ENCODE measurements at places on chromosomes 5 and 9.

- DNase-seq, result peak; percentile 38
Measured at GRCh38 chr5:122908662-122909061, 63.2 kb downstream of the SNX24 start.

GRCh38 chr9:80093695-80094094 lies 521.9 kb downstream of the TLE4 start:
- no peak for DNase-seq

DNA sequence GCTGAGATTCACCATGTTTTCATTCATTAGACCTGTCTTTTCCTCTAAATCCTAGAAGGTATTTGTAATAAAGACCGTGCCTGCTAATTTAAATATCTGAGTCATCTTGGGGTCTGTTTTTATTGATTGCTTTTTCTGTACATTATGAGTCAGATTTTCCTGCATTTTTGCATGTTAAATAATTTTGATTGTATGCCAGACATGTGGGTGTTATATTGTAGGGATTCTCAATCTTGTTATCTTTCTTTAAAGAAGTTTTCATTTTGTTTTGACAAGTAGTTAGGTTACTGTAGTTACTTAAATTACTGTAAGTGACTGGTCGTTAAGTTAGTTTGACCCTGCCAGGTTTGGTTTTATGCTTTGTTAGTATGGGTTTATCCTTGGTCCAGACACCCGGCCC lies 35.1 kb downstream of the EXOSC2 start:
- DNase-seq, result peak; percentile 70

GRCh38 chr9:19768798-19769197 lies 20.0 kb downstream of the SLC24A2 start:
- no peak for DNase-seq

GRCh38 chr9:30575691-30576090 lies 1808.8 kb upstream of the ACO1 start:
- DNase-seq, result no peak

DNA sequence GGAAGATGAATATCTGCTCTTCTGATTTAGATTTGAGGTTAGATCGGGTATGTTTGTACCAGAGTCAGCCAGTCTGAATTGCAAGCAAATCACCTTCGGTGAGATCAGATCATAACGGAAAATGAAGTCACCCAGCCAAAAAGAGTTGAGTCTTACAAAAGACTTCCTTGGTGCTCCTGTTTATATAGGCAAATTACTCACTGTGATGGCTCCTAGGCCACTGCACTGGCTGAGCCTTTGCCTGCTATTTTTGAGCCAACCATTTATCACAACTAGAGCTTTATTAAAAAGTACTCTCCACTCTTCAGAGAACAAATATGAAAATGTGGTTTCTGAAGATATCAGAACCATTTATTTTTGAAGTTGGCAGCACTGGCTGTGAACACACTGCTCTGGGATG lies 277.7 kb upstream of the PCSK5 start:
- DNase-seq, result no peak

- DNase-seq, result no peak
Measured at GRCh38 chr5:9895302-9895645, 265.1 kb upstream of the TAS2R1 start.

- no peak for DNase-seq
Measured at GRCh38 chr9:69299315-69299714, 25.7 kb upstream of the ENTREP1 start.

- DNase-seq, result no peak
Measured at GRCh38 chr5:39668980-39669379, 244.2 kb upstream of the DAB2 start.

DNA sequence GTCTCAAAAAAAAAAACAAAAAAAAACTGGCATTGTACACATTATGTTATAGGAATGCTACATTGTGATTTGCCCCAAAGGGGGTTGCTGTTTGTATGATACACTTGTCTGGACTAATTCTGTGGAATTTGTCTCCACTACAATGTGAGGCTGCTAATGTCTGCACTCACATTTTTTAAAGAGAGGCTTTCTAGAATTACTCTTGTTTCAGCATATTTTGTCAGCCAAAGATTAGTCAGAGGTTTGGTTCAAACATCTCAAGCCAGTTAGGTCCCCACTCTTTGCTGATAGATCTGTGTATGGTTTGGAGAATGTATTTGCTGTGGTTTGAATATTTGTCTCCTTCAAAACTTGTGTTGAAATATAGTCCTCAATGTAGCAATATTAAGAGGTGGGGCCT lies 59.3 kb upstream of the ZNF169 start:
- DNase-seq, result no peak

DNA sequence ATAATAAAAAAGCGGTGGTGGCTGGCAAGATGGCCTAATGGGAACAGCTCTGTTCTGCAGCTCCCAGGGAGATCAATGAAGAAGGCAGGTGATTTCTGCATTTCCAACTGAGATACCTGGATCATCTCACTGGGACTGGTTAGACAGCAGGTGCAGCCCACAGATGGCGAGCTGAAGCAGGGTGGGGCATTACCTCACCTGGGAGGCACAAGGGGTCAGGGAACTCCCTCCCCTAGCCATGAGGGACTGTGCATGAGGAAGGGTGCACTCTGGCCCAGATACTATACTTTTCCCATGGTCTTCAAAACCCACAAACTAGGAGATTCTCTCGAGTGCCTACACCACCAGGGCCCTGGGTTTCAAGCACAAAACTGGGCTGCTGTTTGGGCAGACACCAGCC lies 45.6 kb upstream of the PTGER4 start:
- no peak for DNase-seq

- DNase-seq, result peak; percentile 34
Measured at GRCh38 chr9:76198336-76198735, 195.9 kb downstream of the RFK start.

DNA sequence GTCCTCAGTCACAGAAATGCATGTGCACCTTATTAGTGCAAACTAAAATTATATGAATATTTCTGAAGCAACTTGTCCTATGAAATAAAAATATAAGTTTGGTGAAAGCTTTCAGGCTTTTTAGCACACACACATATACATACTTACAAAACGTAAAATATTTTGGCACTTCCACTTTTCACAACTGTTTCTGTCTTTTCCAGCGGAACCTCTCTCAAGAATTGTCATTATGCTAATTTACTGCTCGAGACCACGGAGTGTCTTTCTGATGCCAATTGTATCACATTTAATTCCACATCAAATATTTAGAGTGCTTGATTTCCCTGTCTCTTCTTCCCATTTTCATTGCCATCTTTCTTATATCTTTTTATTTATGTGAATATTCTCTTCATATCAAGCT lies 100.4 kb downstream of the MEF2C start:
- DNase-seq, result no peak

- DNase-seq, result no peak
Measured at GRCh38 chr5:89946508-89946907, 463.0 kb downstream of the CETN3 start.

DNA sequence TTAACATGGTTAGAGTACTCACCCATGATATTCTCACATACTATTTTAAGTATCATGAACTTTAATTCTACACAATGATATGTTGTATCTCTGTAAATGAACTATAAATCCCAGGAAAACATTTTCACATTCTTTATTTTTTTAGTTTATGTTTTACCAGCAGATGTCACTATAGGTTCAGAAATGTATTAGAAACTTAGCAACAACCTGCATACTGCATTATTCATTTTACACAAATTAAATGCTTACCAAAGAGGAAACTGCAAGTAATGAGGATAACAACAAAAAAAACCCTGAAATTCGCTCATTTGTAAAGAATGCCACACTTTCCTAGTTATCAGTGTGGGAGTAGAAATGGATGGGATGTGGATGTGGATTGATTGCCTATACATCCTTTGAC lies 217.5 kb upstream of the OTULINL start:
- DNase-seq, result no peak

DNA sequence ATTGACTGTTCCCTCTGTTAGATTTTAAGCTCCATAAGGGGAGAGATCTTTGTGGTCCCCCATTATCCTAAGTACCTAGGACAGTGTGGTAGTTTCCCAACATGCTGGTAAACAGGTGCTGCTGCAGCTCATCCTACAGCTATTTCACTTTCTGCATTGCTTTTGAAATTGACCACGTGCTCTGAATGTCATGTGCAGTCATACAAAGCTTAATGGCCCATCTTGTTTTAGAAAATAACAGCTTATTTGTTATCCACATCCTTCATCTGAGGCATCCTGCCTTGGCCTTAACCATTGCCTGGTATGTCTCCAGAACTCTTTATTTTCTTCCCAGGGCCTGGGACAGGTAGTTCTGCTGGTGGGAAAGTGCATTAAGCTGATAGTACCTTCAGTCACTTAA lies 14.7 kb downstream of the PIK3R1 start:
- no peak for DNase-seq

DNA sequence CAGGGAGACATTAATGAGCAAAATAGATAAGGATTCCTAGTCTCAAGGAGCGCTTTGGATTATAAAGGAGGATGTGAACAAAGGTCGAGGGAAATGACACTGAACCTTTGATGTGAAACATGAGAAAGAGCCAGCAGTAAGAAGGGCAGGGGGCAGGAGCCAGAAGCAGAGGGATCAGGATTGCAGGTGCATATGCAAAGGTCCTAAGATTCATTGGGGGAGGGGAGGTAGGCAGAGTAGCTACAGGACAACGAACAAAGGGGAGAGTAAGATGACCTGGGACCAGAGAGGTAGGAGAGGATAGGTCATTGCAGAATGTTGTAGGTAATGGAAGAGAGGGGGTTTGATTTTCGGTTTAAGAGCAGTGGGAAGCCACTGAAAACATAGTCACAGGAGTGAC lies 129.2 kb upstream of the TRPM3 start:
- DNase-seq, result no peak

- DNase-seq, result no peak
Measured at GRCh38 chr5:195401-196160, 4.3 kb downstream of the LRRC14B start.

- DNase-seq, result no peak
Measured at GRCh38 chr9:93578844-93579243, 2.5 kb downstream of the PHF2 start.

GRCh38 chr9:16197578-16198370 lies 644.9 kb downstream of the CCDC171 start:
- no peak for DNase-seq

GRCh38 chr5:148290271-148291195 lies 21.7 kb upstream of the SPINK7 start:
- DNase-seq, result peak; percentile 32

GRCh38 chr9:127455324-127455992 lies 4.1 kb downstream of the LRSAM1 start:
- DNase-seq, result no peak

GRCh38 chr9:6068983-6069382 lies 53.6 kb upstream of the RANBP6 start:
- no peak for DNase-seq

- DNase-seq, result peak; percentile 71
Measured at GRCh38 chr5:141420855-141421488, at the start of gene PCDHGA11. TSS of gene PCDHGA11 (plus strand) at chr5:141421051. CDS start at chr5:141421228, 177 bp downstream.

DNA sequence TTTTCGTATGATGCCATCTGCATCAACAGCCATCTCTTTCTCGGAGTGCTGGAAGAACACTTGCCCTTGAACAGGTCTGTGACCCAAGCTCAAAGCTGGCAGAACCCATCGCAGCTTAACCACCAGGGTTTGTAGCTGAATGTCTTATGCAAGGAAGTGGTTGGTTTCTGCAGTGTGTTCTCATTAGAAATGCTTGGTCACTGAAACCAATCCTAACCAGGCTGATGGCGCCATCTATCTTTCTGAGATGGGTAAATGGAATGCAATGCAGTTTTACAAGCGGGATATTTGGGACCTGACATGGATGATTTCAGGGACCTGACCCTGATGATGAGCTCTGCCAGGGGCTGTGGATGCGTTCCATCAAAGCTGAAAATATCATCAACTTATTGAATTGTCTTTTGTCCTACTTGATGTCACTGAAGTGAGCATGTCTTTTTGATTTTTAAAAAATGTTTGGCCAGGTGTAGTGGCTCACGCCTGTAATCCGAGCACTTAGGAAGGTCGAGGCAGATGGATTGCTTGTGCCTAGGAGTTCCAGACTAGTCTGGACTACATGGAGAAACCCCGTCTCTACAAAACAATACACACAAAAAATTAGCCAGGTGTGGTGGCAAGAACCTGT lies 28.7 kb downstream of the DMRT3 start:
- peak; percentile 38 for DNase-seq

DNA sequence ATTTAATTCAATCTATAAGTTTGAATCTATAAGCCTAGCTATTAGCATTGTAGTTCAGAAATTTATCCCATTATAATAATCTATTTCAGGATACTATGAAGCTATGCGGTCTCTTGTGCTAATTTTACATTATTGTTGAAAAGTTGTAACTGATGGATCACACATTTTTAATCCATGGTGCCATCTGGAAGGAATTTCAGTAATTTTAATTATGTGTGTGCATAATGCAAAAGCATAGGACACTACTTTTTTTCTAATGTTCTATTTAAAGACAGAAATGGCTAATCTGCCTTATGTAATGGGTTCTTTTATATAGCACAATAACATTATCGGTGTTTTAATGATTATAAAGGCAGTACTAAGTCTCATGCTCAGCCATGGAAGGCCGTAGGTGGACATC lies 90.6 kb downstream of the HOMER1 start:
- no peak for DNase-seq

DNA sequence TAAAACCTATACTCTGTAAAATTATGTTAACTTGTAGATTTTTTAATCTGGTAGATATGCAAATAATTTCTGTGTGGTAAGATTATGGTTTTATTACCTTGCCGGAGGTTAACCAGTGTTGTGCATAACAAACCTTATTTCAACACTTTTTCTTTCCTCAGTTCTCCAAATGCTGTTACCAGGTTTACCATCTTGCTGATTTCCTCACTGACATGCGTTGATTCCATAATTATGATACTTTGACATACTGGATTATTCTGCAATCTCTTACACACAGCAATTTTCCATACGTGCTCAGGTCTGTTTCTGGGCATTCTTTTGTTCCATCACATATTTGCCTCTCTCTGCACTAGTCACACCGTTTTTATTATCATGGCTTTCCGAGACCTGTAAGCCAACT lies 77.6 kb downstream of the TTC39B start:
- no peak for DNase-seq

GRCh38 chr5:123735384-123735783 lies 223.4 kb downstream of the CSNK1G3 start:
- DNase-seq, result no peak

DNA sequence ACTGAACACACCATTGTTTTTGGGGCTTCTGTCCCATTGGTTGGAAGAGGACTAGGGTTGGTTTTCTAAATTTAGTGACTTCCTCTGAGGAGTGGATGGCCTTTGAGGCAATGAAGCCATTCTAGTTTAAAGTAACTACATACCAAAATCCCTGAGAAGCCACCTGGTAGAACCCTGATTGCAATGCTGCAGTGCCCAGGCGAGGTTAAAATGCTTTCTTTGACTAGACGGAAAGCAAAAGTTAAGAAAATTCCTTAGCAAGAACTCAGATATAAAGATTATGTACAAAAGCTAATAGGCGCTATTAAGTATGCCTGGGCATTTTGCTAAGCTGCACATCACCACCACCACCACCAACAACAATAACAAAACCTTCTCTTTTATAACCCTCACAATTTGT lies 20.6 kb downstream of the GLRX start:
- no peak for DNase-seq

DNA sequence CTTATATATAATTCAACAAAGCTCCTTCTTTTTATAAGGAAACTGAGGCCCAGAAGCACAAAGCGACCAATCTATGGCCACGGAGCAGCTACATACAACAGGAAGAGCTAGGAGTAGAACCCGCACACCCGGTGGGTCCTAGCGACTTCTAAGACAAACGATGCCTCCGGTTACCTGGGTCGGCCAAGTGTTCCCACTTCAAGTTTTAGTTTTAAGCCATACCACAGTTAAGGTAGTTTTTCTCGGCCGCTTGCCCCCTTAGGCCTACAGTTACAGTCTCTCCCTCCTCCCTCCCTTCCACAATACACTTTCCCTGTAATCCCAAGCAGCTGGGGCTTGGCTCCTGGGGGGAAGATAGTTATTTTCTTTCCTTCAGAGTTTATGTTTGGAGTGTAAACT lies 533 bp downstream of the SREK1IP1 start:
- DNase-seq, result peak; percentile 54

All from fibroblast of villous mesenchyme (primary cell).